ENCODE measurements at places on chromosomes 3 and 15.

GRCh38 chr3:196868297-196868661 is 559 bp downstream of the SENP5 start:
- DNase-seq: no peak

DNA sequence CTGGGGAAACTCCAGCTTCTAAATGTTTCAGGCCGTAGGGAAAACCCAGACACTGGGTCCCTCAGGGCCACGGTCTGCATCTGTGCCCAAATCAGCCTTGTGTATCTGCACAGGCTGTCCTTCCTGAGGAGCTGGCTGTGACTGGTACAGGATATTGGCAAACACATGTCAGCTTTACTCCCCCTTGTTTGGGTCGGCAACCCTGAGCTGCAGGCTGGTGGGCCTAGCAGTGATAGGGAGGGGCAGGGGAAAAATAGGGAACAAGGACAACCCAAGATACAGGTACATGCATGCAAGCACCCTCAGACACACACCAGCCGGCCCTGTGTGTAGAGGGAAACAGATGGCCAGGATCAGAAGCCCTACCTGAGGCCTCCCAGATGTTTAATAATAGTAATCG is 28.7 kb upstream of the HCN4 start:
- DNase-seq: peak; percentile 34

GRCh38 chr15:50231761-50232160 is 33.8 kb downstream of the HDC start:
- DNase-seq: no peak

GRCh38 chr3:34024447-34025240 is 226.2 kb downstream of the PDCD6IP start:
- no peak for DNase-seq

GRCh38 chr3:188581365-188581764 is 427.4 kb downstream of the LPP start:
- no peak for DNase-seq

DNA sequence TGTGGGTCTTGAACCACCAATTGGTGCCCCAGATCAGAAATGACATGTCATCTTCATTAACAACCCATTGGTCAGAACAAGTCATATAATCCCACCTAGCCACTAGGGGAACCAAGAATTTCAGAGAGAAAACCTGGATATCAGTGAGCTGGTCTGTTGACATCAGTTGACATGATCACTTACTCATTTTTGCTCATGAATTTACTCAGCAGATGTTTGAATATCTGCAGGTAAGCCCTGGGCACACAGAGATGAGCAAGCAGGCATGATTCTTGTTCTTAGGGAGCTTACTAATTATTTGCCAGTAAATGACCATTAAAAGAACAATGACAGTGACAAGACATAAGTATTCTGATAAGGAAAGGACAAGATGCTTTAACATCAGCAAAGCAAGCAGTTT is 64.3 kb upstream of the PLCL2 start:
- no peak for DNase-seq

GRCh38 chr15:40344631-40345120 is 3.9 kb upstream of the CCDC9B start:
- DNase-seq: no peak

DNA sequence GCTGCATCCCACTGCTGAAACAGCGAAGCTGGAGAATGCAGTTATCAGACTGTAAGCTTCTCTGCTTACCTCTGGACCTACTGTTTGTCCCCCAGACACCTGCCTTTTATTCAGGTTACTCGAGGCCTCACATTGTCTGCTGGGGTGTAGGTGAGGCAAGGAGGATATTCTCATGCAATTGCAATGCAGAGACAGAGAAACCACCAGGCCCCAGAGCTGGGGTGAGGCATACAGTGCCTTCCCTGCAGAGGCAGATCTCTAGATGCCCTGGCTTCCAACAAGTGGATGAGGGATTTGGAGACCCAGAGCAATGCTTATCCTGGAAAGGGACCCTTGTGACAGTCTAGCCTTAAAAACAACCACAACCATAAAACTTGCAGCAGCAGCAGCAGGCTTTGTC is 263.4 kb upstream of the ST8SIA2 start:
- DNase-seq: no peak

DNA sequence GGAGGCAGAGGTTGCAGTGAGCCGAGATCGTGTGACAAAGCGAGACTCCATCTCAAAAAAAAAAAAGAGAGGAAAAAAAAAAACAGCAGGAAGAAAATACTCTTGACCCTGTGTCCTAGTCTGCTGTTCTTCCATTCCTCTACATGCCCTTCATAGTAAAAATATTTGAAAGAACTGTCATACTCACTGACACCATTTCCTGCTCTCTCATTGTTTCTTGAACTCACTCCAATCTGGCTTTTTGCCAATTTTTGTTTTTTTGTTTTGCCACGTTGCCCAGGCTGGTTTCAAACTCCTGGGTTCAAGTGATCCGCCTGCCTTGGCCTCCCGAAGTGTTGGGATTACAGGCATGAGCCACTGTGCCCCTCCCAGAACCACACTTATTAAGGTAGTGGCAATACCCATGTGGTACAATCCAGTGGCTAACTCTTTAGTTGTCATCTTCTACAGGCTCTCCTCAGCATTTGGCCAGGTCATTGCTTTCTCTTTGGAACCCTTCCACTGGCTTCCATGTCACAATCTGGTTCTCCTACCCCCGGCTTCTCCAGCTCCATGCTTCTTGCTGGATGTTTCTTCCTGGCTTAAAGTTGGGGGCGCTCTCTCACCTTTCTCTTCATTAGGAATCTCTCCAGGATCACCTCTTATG is 238.2 kb upstream of the C2CD4B start:
- no peak for DNase-seq

GRCh38 chr3:41579861-41580260 is 380.6 kb downstream of the CTNNB1 start:
- DNase-seq: no peak

DNA sequence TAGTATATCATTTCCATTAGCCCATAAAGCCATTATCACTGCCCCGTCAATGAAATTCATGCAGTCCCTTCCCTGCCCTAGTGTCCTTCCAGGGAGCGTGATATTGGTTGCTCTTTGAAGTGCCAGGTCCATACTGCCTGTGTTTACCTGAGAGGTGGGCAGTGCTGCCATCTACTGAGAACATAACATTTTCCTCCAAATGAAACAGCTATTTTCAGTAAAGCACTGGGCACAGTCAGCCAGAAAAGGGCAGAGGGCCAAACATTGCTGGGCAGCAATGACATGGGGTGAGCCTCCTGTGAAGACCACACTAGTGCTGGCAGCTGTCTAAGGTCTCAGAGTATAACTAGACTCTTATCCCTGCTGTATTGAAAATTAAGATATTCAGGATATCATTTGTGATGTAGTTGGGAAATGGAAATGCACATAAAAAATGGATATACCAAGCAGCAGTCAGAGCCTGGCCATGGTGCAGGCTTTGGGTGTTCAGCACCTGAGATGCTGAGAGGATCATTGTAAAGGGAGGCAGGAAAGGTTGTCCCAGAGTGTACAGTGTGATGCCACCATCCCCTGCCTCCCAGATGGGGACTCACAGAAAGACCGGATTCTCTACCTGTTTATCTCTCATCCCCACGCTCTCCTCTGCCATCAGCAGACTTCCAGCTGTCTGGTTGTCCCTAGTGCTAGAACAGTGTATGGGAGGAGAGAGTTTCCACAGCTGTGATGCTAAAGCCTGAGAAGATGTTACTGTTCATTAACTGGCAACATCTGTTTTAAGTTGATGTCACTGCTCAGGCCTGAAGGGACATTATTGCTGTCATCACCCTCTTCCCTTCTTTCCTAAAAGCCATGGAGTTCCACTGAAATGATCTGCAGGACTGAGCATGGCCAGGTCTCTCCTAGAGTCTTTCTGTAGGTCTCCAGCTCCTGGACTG is 108.8 kb downstream of the ARNT2 start:
- DNase-seq: no peak

DNA sequence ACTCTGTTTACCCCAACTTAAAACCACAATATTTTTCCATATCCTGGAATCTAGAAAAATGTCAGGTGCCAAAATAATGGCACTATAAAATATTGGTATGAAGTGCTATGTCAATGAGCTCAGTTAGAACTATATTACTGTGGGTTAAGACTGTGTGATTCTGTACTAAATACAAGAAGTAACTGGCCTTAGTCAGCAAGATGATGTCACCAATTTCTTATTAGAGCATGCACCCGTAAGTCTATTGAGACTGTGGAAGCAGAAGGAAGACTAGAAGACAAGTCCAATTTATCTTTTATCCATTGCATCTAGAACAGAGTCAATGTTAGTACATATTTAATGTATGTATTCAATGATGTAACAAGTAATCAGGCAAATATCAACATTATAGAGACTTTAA is 25.0 kb downstream of the LRRC58 start:
- DNase-seq: no peak

GRCh38 chr3:46065294-46065705 is 38.0 kb upstream of the XCR1 start:
- no peak for DNase-seq

DNA sequence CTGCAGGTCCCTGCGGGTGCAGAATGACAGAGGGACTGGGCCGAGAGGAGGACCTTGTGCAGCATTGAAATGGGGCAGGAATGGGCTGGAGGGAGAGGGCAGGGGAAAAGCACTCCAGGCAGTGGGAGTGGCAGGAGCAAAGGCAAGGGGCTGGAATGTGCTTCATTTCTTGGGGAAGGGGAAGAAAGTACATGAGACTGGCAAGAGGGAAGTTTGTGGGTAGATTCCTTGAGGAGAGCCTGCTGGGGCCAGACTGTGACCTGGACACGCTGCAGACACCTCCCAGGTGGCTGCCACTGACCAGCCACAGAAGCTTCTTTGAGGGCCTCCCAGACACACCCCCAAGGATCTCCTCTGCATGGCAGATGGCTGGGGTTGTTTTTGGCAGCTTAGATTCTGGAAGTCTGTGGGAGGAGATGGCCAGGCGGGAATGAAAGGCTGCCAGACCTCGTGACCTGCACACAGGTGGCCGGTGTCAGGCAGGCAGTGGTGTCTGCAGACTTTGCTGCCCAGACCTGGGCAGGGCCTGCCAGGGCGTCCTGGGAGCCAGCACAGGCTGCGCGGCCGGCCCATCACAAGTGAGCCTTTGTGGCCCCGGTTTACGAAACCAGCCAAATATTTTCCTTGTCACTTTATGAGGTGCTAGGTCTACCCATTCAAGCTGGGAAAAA is 53.1 kb downstream of the SPSB4 start:
- no peak for DNase-seq

DNA sequence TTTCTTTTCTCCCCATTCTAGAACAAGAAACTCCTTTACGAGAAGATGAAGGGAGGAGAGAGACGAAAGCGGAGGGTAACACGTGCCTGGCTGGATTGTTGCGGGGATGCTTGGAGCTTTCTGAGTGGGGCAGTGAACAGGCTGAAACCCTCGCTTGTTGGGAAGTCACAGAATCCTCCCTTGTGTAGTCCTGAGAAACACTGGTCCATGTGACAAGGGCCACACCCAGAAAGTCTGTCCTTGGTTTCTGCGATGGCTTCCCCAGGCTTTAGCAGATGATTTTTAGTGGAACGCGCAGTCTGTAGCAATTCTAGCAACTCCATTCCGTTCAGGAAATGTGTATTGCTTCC is 26.1 kb upstream of the GREM1 start:
- DNase-seq: no peak

DNA sequence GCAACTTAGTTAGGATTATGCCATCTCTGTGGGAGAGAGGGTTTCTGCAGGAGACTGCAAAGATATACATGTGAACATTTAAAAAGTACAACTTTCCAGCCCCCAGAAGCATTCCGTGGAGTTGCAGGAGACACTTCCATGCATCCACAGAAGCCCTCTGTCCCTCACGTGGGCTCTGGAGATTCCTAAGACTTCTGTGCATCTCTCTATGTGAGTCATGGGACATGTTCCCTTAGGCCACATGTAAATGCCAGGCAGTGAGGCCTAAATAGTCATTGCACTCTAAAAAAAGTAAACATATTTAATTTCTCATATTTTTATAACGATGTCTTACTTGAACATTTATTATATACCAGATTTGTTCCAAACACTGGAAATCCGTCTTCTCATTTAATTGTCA is 126.5 kb upstream of the ROPN1 start:
- DNase-seq: no peak

- DNase-seq: peak; percentile 58
These were observed 790 bp downstream of the LAMP3 start for GRCh38 chr3:183161552-183162336.

- DNase-seq: no peak
These were observed 53.9 kb downstream of the QTRT2 start for GRCh38 chr3:114110439-114110838.

DNA sequence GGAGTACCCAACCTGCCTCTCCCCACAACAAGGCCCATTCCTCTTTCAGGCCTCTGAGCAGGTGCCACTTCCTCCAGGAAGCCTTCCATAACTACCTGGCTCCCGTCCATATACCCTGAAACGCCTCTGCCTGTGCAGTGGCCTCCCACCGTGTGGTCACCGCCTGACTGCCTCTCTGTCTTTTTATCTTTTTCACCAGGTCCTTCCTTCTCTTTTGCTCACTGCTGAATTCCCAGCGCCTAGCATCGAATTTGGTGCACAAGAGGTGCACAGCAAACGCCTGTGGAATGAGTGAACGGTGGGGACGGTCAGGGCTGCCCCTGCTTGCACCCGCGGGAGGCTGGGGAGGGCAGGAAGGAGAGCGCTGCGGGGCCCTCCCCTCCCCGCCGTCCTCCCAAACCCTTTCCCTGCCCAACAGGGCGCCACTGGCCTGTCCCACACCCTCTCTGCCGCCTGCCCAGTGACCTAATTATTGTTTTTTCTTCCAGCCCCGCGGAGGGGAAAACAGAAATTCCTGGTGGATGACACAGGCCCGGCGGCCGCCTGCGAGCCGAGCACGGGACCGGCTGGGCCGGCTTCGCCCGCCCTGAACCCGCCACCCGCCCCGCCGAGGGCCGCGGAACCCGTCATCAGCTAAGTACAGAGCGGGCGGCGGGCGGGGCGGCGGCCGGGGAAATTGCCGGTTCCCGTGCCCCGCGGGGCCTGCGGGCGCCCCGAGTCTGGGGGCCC is 140.1 kb downstream of the SMAD6 start:
- DNase-seq: peak; percentile 79

DNA sequence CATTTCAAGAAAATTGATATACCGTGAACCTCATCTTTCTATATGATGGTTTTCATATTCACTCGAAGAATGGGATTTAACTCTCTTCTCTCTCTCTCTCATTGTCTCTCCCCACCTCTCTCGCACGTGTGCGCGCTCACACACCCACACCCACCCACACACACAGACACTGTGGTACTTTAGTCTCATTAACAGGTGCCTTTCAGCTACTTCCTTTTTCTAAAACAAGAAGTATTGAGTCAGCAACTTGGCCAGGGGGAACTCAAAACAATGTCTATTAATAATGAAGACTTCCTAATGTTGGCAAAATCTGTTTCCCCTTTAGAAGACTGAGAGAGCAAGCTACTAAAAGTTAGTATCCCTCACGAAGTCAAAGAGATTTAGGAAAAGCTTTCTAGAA is 150.7 kb downstream of the TMCO5A start:
- DNase-seq: no peak

- no peak for DNase-seq
These were observed 750 bp downstream of the SLC33A1 start for GRCh38 chr3:155853214-155854140.
